NCI-H1694 (cell line): ENCODE measurements at places on chromosomes 16 and 17.
A peak's percentile ranks its signal among the peaks of the same experiment; 100 is the strongest.

- DNase-seq, result no peak
Observed at GRCh38 chr16:61726125-61726524, 310.1 kb downstream of the CDH8 start.

- no peak for DNase-seq
Observed at GRCh38 chr16:66524601-66525164, 25.2 kb downstream of the TK2 start.

DNA sequence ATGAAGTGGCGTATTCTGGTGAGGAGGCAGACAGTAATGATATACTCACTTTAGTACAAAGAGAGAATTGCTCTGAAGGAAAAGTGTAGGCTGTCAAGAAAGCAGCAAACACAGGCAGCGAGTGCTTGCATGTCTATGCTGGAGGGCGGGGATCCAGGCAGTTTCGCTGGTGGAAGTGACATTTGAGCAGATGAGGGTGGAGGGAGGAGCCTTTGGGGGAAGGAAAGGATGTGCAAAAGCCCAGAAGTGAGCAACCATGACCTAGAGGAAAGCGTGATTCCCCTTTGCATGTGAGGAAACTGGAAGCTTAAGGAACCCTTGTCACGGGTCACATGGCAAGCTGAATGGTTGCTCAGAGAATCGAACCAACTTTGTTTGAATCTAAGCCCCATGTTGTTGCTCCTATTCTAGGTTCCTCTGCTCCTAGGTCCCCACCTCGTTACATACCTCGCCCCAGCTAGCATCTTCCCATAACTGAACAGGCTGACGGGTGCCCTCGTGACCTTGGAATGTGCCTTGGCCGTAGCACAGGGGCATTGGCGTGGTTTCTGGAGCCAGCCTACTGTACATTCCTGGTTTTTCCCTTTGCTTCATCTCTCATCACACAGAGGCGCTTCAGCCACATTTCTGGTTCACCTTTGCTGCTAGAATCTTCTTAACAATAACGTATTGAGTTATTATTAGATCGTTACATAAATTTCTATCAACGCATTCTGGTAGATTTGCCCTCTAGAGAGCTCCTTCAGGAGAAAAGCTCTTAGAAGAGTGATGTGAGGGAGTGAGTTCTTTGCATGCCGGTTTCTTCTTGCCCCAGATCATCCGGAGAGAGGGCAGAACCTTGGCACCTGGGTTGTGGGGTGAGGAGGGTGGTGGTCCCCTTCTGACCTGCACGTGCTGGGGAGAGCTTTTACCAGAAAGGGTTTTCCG lies 191.8 kb downstream of the SNX29 start:
- no peak for DNase-seq

DNA sequence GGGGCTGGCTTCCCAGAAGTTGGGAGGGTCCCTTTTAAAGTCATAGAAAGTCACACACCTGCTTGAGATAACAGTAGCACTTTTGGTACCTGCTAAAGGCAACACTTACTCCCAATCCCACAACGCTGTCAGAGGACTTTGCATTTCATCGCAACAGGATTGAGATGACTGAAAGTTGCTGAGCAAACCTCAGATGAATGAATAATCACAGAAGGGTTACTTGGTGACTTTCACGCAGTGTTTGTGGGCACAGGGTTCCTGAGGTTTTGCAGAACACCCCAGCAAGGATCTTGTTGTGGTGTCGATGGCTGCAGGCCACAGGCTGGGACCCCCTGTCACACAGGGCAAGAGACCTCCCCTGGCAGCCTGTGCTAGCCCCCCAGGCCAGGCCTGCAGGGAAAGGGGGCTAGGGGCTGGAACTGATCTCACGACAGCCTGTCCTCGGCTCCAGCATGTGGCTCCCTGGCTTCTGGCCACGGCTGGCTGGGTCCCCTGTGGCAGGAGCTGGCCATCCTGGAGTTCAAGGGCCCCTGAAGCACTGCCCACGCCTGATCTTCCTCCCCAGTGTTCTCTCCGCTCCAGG lies 79.4 kb upstream of the CBX4 start:
- no peak for DNase-seq

DNA sequence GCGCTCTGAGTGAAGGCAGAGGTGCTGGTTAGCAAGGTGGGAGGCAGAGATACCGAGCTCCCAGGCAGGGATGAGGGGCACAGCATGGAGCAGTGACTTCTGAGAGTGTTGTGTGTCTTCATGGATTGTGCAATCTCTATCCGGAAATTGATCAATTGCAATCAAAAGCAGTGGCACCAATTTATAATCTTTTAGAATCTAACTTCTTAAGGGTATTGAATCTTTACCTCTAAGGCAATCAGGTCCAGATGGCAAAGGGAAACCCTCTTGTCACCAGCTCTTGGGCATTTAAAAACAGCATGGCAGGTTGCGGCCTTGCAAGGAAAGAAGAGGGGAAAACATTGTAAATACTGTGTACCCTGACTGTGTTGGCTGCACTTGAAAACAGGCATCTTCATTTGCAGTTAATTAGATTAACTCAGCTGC lies 58.0 kb upstream of the MRTFB start:
- no peak for DNase-seq

DNA sequence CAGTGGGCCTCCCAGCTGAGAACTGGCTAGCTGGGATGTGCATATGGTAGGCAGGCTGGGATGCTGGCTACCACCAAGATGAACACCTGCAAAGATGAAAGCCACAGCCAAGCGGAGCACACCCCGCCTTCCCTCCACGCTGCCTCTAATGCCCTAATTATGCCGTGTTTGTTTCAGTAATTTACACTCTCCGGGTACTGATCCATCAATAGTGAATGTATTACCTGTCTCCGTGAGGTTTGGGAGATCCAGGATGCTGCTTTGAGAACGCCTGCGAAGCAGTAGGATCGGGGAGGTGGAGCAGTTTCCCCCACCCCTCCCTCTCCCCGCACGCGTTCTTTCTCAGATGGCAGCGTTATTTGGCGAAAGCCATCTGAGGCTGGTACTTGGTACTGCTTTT lies 28.9 kb upstream of the GSE1 start:
- DNase-seq, result no peak

- DNase-seq, result no peak
Observed at GRCh38 chr17:51667706-51668083, 407.3 kb downstream of the UTP18 start.

DNA sequence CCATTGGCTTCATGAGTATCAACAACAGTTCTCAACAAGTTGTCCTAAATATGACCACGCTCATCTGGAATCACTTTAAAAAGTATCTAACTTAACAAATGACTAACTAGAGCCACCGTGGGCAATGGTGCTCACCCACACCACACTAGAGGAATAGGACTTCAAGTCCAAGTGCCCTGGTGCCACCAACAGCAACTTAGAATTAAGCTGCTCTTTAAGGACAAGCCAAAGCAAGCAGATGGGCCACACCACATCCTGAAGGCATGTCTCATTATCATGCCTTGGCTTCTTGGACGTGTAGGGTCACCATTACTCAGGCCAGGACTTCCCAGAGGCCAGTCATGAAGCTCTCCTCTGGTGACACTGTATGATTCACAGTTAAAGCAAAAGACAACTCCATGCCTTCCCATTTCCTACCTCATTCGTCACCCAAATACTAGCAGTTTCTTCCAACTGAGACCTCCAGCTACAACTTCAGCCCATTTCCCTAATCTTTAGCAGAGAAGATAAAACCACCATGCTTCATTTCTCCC lies 9.4 kb upstream of the SLC6A4 start:
- DNase-seq, result no peak

- DNase-seq, result no peak
Observed at GRCh38 chr16:1174477-1175357, 21.8 kb downstream of the CACNA1H start.

DNA sequence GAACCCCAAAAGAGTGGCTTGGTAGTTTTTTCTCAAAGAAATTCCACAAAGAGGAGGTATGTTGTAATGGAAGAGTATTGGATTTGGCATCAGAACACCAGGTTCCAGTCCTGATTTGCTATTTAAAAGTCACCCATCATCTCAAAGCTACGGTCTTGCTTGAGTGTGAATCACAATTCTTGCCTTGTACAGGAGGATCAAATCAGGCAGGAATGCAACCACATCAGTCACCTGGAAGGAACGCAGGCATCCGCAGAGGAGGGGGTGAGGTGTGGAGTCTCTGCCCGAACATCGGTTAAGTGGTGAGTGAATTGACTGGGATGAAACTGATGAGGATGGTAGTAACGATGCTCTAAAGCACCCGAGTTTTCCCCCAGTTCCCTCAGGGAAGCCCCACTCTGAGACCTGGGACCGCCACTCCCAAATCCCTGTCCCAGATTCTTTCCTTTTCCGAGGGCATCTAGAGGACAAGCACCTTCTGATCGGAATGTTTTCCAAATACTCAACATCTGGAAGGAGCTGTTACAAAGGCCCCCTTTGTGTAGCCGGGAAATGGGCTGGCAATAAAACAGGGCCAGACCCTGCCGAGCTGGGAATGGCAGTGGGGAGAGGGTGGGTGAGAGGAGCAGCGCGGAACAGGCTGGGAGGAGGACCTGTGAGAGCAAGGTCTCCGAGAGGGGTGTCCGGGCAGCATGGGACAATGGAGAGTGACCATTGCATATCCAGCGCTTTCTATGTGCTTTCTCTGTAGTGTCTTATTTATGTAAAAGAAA lies 469.6 kb downstream of the SLC39A11 start:
- no peak for DNase-seq

DNA sequence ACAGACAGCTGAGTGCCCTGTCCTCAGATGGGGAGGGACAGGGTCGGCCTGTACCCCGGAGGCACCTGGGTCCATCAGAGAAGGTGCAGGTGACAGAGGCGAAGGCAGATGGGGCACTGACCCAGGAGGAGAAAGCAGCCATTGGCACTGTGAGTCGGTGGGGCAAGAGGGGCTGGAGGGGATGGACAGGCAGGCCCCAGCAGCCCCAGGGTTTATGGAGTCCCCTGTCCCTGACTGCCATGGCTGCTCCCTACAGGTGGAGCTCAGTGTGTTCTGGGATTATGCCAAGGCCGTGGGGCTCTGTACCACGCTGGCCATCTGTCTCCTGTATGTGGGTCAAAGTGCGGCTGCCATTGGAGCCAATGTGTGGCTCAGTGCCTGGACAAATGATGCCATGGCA lies 32.1 kb downstream of the ANKRD40 start:
- DNase-seq, result no peak

- peak; percentile 35 for DNase-seq
Observed at GRCh38 chr17:38403491-38403890, 24.8 kb upstream of the ARHGAP23 start.

- DNase-seq, result no peak
Observed at GRCh38 chr17:7932483-7932891, 481 bp downstream of the CNTROB start.

GRCh38 chr16:26857371-26857770 lies 209.4 kb upstream of the C16orf82 start:
- DNase-seq, result no peak

GRCh38 chr16:10941127-10941933 lies 938 bp downstream of the DEXI start:
- no peak for DNase-seq

- DNase-seq, result no peak
Observed at GRCh38 chr16:81692571-81692970, 86.5 kb upstream of the PLCG2 start.

DNA sequence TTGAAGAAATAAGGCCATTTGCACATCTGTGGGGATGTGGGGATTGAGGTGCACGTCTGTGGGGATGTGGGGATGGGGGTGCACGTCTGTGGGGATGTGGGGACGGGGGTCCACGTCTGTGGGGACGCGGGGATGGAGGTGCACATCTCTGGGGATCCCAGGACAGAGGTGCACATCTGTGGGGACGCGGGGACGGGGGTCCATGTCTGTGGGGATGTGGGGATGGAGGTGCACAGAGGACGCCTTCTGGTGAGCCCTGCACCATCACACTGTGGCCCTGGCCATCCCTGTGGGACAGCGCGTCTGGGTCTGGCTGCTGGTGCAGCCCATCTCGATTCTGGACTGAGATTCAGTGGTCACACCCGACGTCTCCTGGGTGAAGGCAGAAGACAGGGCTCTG lies 161.4 kb downstream of the LAT start:
- DNase-seq, result no peak

GRCh38 chr17:50360486-50361115 lies 12.4 kb downstream of the MRPL27 start:
- DNase-seq, result no peak

DNA sequence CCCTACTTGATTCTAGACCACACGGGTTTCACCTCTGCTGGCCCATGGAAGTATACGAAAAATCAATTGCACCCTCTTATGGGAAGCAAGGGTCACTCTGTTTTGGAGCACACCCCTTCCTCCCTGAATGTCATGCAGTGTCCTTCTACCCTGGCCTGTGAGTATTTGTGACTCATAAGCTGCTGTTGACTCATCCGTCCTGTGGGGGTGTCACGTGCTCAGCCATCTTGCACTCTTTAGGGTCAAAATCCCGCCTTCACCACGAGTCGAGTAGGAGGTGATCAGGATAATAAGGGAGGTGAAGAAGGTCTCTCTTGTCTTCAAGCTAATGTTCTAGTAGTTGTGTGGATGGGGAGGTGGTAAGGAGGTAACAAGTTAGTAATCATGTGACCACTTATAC lies 341.0 kb upstream of the EEF2KMT start:
- DNase-seq, result no peak

GRCh38 chr16:80113873-80114574 lies 426.8 kb upstream of the DYNLRB2 start:
- DNase-seq, result no peak

- DNase-seq, result no peak
Observed at GRCh38 chr17:1473170-1473569, 17.1 kb upstream of the CRK start.

- DNase-seq, result no peak
Observed at GRCh38 chr17:6456914-6457687, 12.8 kb downstream of the PIMREG start.

DNA sequence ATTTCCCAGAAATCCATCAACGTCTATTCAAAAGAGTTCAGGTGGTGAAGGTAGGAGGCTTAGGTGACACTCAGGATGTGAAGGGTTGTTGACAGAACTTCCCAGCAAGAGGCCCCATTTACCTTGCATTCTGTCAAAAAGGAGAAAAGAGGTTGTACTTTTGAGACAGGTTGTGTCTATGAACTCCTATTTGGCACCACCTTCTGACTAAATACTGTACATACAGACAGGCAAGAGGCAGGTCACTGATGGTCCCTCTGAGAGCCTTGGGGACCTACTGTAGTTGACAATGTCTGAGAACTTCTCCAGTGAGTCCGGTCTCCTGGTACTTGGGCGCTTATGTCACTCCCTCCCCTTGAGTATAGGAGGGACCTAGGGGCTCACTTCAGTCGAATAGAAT lies 479.3 kb upstream of the ZFHX3 start:
- DNase-seq, result no peak

DNA sequence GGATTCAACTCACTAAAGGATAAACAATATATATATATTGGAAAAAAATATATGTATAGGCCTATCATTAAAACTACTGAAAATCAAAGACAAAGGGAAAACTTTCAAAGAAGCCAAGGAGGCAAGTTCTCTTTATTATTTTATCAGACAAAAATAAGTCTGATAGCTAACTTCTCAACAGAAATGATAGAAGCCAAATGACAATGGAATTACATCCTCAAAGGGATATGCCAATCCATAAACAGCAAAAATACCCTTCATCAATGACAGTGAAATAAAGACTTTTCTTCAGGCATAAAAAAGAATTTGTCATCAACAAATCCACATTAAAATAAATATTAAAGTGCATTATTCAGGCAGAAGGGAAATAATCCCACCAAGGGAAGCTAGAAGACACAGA lies 393.4 kb downstream of the ZFHX3 start:
- no peak for DNase-seq

GRCh38 chr17:82841921-82842596 lies 2.2 kb upstream of the ZNF750 start:
- DNase-seq, result no peak
